Fibroblast of upper back skin (primary cell): ENCODE measurements at places on chromosomes 6 and 20.
A peak's percentile ranks its signal among the peaks of the same experiment; 100 is the strongest.

- no peak for DNase-seq
These were observed 501.1 kb downstream of the PTPRT start for GRCh38 chr20:42688576-42688975.

DNA sequence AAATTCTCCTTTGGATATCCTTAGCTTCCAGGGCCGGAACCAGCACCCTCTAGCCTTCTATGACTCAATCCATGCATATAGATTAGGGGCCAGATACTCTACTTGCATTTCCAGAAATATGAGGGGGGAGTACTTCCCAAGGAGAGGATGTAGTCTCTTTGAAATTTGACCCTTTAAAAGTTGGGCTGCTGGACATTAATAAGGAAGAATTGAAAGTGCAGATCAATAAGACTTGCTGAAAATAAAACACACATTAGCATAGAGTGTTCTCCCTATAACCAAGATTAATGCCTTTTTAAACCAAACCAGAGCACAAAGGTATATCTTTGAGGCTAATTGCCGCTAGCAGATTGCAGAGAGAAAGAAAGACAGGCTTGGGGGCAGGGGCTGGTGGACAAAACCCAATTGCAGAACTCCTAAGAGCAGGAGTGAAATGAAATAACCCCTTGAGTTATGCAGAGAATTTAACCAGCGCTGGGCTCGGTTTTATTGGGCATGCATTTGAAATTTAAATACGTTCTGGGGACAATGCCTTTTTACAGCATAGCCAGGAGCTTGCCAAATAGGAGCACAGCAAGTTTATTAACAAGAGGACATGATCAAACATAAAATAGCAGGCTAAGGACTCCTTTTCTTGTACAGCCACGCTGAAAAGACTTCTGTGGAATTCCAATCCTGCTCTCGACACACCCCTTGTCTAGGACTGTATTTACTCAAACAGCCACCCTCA lies 108.2 kb upstream of the SALL4 start:
- DNase-seq: peak; percentile 79

GRCh38 chr6:170255426-170256125 lies 35.3 kb downstream of the DLL1 start:
- DNase-seq: no peak

DNA sequence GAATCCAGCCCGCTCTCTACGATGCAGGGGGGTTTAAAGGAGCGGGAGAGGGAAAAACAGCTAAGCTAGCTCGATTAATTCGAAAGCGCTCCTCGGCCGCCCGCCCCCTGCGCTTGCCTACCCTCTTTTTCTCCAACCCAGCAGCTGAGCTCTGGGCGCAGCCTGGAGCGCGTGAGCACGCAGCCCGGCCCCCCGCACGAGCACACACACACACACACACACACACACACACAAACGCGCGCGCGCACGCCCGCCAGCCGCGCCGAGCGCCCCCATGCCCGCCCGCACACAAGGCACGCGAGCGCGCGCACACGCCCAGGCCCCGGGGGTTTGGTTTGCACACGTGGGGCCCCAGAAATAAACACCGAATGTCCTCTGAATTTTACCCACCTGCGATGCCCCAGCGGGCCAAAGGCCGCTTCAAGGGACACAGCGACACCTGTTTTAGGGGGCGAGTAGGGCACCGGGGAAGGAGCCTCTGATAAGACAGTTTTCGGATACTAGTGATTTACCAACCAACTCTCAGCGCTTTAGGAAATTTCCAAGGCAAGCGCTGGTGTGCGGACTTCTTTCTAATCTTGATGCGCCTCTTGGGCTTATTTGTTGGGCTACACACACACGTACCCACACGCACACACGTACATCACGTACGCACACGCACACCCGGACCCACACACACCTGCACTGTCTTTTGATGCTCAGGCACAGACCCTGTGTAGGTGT lies 802 bp upstream of the NRN1 start:
- peak; percentile 50 for DNase-seq

DNA sequence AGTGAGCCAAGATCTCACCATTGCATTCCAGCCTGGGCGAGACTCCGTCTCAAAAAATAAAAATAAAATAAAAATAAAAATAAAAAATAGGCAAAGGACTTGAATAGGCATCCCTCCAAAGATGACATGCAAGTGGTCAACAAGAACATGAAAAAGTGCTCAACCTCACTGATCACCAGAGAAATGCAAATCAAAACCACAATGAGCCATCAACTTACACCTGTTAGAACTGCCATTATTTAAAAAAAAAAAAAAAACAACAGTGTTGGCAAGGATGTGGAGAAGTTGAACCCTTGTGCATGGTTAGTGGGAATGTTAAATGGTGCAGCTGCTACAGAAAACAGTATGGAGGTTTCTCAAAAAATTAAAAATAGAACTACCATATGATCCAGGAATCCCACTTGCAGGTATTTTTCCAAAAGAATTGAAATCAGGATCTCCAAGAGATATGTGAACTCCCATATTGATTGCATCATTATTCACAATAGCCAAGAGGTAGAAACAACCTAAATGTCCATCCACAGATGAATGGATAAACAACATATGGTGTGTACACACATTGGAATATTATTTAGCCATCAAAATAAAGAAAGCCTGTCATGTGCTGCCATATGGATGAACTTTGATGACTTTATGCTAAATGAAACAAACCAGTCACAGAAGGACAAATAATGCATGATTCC lies 2.8 kb downstream of the C20orf203 start:
- DNase-seq: no peak
